ENCODE measurements at places on chromosomes 3 and 15.

GRCh38 chr15:101431301-101431700, 58.2 kb downstream of the PCSK6 start:
- DNase-seq = no peak

- no peak for DNase-seq
Observed at GRCh38 chr15:94579286-94579685, 347.9 kb downstream of the MCTP2 start.

DNA sequence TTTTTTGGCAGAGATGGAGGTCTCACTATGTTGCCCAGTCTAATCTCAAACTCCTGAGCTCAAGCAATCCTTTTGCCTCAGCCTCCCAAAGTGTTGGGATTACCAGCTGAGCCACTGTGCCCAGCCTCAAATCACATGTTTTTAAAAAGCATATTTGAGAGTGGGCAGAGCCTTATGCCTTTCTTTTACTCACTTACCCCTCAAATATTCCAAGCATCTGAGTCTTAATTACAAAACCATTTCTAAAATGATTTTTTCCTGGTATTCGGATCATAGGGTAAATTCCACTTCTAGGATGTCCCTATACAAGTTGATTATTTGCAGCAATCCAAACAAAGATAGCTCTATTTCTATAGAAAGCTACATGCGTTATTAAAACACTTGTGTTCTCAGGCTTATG, 106.1 kb downstream of the RFTN1 start:
- DNase-seq = no peak

DNA sequence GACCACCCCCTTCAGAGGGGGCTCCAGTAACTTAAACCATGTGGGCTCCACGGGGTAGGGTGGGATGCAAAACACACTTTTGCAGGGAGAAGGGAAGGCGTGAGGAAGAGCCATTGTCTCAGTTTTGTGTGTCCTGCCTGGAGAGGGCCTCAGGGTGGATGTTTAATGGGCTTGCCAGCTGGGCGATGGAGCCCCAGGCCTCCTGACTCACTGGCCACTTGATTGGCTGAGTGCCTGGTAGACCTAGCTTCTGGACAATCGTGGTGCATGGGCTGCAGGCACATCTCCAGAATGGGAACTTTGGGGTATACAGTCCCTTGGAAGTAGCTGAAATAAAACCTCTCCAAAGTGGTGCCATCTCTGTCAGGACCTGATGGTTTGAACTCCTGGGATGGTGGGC, 118.3 kb upstream of the MRPS22 start:
- no peak for DNase-seq

- DNase-seq = no peak
Observed at GRCh38 chr15:62599791-62600777, 435.0 kb upstream of the C2CD4B start.

GRCh38 chr3:35639254-35640186, at the start of gene ARPP21:
Gene ARPP21, plus strand, starts transcription at chr3:35639525. Its CDS starts 42,227 bp downstream, at chr3:35681752.
- no peak for DNase-seq

DNA sequence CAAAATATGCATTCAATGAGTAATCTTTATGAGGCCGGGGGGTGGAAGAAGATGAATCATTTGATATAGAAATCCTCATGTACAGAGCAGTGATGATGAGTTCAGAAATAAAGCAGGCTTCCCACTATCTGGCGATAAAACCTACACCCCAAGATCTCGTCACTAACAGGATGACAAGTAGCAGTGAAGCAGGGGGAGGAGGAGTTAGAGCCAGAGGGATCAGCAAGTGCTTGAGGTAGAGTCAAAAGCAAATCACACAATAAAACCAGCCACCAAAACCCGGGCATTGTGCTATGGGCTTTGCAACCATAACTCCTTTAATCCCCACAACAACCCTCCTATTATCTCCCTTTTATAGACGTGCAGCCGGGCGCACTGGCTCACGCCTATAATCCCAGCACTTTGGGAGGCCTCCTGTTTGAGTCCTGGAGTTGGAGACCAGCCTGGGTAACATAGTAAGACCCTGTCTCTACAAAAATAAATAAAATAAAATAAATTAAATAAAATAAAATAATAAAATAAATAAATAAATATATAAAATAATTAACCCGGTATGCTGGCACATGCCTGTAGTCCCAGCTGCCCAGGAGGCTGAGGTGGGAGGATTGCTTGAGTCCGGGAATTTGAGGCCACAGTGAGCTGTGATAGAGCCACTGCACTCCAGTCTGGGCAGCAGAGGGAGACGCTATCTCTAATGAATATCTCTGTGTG, 53.0 kb downstream of the STARD5 start:
- no peak for DNase-seq

DNA sequence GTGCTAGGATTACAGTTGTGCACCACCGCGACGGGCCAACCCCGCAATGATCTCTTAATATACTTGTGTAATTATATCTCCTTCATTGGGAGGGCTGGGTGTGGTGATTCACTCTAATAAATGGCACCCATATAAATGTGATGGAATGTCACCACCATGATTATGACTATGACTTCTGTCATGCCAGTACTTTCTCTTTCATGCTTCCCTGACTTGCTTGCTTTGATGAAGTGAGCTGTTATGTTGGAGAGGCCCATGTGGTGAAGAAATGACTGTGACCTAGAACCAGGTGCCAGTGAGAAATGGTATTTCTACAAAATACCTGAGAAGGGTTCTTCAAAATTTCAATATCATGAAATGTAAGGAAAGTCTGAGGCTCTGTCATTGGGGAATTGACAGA, 24.4 kb upstream of the TP63 start:
- DNase-seq = no peak

GRCh38 chr3:136050250-136050649, 84.7 kb downstream of the PPP2R3A start:
- DNase-seq = no peak

DNA sequence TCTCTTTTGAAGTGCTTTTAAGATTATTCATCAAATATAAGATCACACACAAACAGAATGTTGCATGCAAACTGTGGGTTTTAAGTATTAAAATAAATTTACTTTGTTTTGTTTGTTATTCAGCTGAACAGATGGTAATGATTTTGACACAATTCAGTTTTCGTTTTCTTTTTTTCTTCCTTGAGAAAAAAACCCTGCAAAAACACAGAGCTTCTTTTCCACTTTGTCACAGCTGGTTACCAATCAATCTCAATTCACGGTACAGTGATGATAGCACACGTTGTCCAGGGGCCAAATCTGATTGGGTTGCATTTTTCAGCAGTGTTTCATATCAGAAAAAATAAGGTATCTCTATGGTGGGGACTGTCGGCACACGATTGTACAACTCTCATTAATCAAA, 473.6 kb downstream of the ROBO2 start:
- DNase-seq = no peak

GRCh38 chr3:148974726-148975125, 16.6 kb upstream of the GYG1 start:
- no peak for DNase-seq

DNA sequence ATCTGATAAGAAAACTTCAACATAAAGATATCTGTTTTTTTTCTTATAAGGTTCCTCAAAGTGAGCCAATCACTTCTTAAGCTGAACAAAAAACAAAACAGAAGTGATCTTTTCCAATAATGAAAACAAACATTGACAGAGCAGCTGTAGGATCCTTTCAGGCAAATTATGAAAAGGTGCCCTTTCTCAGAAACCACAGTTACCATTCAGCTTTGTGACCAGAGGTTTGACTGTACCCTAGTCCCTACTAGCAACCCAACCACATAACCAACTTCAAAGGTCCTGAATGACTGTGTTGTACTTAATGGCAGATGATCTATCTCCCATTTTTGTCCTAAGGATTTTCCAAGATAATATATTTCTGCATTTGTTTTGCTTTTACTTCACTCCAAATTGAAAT, 39.4 kb upstream of the CCR2 start:
- no peak for DNase-seq

DNA sequence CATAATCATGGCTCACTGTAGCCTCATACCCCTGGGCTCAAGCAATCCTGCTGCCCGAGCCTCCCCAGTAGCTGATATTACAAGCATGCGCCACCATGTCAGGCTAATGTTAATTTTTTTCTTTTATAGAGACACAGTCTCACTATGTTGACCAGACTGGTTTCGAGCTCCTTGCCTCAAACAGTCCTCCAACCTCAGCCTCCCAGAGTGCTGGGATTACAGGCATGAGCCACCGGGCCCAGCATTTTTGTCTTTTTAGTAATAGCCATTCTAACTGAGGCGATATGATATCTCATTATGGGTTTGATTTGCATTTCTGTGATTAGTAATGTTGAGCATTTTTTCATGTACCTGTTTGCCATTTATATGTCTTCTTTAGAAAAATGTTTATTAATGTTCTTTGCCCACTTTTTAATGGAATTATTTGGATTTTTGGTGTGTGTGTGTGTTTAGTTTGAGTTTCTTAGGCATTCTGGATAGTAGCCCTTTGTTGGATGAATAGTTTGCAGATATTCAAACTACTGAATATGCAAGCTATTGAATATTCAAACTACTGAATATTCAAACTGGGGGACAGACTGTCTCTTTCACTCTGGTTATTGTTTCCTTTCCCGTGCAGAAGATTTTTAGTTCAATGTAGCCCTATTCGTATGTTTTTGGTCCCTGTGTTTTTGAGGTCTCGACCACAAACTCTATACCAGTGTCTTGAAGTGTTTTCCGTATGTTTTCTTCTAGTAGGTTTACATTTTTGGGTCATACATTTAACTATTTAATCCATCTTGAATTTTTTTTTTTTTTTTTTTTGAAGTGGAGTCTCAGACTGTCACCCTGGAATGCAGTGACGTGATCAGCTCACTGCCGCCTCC, 39.2 kb downstream of the CCDC66 start:
- DNase-seq = no peak

- DNase-seq = no peak
Observed at GRCh38 chr15:29162411-29162810, 107.2 kb downstream of the NSMCE3 start.

DNA sequence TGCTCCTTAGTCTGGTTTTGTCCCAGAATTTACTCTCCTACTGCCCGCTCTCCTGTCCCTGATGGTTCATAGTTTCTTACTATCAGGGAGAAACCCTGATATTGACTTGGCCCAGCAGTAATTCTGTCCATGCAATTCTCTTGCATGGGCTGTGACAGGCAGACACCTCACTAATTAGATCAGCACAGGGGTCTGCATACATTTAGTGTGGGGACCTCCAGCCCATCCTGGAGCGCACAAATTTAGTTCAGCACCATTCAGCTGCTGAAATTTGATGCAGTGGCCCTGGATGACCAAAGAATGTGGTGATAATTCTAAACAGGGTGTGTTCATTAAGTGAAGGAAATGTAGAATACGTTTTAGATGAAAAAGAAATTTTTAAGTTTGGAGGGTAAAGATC, 555.5 kb upstream of the TBL1XR1 start:
- no peak for DNase-seq

GRCh38 chr3:122355612-122356011, 27.4 kb downstream of the MIX23 start:
- no peak for DNase-seq

DNA sequence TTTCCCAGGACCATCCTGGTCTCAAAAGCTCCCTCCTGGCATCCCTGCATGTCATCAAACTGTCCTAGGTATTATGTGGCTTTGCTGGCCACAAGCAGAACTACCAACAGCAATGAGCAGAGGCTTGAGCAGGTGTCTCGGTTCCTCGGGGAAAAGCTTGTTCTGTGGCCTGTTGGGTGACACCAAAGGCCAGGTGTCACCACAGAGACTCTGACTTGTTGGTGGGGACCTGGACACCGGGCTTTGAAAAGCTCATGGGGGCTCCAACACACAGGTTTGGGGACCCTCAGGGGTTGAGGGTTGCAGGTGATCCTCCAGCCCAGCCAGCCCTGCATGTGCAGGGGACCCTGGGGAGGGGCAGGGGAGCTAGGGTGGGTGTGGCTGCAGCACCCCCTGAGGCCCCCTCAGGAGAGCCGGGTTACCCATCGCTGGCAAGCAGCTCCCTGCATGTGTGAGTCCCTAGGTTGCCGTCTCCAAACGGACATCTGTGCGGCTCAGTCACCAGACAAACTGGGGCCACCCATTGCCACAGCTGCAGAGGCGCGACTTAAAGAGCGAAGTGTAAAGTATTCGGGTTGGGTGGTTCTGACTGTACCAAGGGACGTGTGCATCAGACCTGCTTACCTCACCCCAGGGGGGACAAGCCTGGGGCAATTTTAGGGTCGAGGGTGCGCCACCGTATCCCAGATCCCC, 140.1 kb downstream of the CHSY1 start:
- no peak for DNase-seq

GRCh38 chr3:54079730-54080325, 42.5 kb upstream of the CACNA2D3 start:
- no peak for DNase-seq

GRCh38 chr3:53939813-53940212, 48.2 kb upstream of the SELENOK start:
- DNase-seq = no peak

DNA sequence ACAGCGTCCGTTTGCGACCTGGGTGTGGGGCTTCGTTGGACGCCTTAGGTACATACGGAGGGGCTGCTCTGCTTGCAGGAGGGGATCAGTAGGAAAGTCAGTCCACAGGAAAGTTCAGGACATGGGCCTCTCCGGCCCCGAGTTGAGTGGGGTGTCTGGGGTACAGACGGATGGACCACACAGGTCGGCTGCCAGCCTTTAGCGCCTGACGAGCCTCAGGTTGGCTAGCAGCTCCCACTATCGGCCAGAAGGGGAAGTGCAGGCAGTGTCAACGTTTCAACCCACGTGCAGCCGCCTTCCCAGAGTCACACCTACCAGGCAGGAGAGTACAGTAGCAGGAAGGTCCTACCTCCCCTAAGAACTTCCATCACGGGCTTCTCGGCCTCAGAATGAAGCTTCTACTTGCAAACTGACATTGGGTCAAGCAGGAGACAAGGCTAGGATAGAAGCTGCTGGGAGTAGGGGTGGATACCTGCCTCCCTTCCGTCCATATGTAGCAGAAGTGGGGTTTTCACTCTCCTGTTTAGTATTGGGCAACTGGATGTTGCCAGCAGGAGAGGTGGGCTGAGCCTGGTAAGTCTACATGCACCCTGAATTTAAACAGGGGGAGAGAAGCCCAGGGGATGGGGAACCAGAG, 1.8 kb upstream of the SCN5A start:
- peak; percentile 28 for DNase-seq

GRCh38 chr3:50405249-50405648, 45.9 kb upstream of the TMEM115 start:
- DNase-seq = no peak

DNA sequence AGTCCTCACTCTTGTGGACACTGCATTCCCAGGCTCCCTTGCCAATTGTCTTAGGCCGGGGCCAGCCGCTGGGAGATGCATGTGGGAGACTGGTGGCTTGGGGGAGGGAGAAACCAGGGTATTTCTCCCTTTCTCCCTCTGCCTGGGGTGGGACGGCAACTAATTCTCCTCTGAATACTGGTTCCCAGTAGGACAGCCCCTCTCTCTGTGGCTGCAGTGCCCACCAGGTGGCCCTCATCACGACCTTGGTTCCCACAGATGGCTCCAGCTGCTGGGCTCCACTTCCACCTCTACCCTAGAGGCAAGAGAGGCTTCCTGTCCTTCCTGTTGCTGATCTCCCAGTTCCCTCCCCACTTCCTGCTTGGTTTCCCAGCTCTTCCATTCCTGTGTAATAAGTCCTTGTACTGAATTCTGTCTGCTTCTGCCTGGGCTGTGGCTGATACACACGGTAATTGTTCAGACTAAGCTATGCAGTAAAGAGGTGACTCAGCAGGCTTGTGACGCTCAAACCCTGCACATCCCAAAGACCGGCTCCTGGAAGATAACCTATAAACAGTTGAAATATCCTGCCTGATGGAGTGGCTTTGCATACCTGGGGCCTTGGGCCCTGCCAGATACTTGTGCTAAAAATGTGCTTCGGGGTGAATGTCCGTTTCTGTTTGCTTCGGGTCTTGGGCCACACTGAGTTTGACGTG, 20.4 kb upstream of the COPG1 start:
- no peak for DNase-seq

- DNase-seq = no peak
Observed at GRCh38 chr3:30357897-30358296, 248.5 kb upstream of the TGFBR2 start.

Measured in stimulated activated CD4-positive, alpha-beta T cell treated with anti-CD3 and anti-CD28 coated beads, Interleukin-15, amount 100 ng/mL, for 1 hour (primary cell).